ENCODE measurements at places on chromosomes 1 and 21. TPM values are rescaled to one million over a fixed set of nuclear protein-coding genes. Genes with fewer than 3 reads are reported as not detected.

OSCP1 gene
- 7.0 TPM for total RNA-seq

LRRC3 gene
- 0.98 TPM for total RNA-seq

KRTAP7-1 gene
- total RNA-seq: not detected

VHLL gene
- total RNA-seq: not detected

TNFRSF18 gene
- 2.7 TPM for total RNA-seq

OLIG2 gene
- total RNA-seq: 0.04 TPM

ANGPTL3 gene
- 0.04 TPM for total RNA-seq

PLEKHO1 gene
- total RNA-seq: 64.6 TPM

TEDDM1 gene
- total RNA-seq: not detected

MPL gene
- 0.09 TPM for total RNA-seq

FCN3 gene
- total RNA-seq: 0.75 TPM

LRRC39 gene
- 183 TPM for total RNA-seq

LAX1 gene
- 0.22 TPM for total RNA-seq

CA6 gene
- not detected for total RNA-seq

RHBDL2 gene
- total RNA-seq: 0.35 TPM

FAM151A gene
- total RNA-seq: not detected

KPRP gene
- not detected for total RNA-seq

FAM110D gene
- 0.93 TPM for total RNA-seq

CNTN2 gene
- total RNA-seq: 0.93 TPM

SMG7 gene
- 14.7 TPM for total RNA-seq

SETDB1 gene
- 40.6 TPM for total RNA-seq

RUNX3 gene
- 0.22 TPM for total RNA-seq

IVL gene
- total RNA-seq: not detected

IL10 gene
- total RNA-seq: 1.1 TPM

NHLH1 gene
- 0.04 TPM for total RNA-seq

FCRL5 gene
- total RNA-seq: not detected

UBASH3A gene
- total RNA-seq: 0.04 TPM

ZBTB37 gene
- total RNA-seq: 10.9 TPM

LAMTOR2 gene
- total RNA-seq: 53.7 TPM

SPRR5 gene
- total RNA-seq: not detected

COL16A1 gene
- total RNA-seq: 229 TPM

CD1C gene
- total RNA-seq: 1.1 TPM

ZNF691 gene
- 9.9 TPM for total RNA-seq

OXCT2 gene
- 0.44 TPM for total RNA-seq

SPATA45 gene
- total RNA-seq: 0.44 TPM

S100B gene
- 20.0 TPM for total RNA-seq

PBX1 gene
- 42.7 TPM for total RNA-seq

MFAP2 gene
- total RNA-seq: 89.3 TPM

ATAD3A gene
- 13.5 TPM for total RNA-seq

SH3D21 gene
- 2.3 TPM for total RNA-seq

Measured in muscle of leg (tissue), 16 donors.